ENCODE measurements at places on chromosomes 5 and 9. TPM values are rescaled to one million over a fixed set of nuclear protein-coding genes. Genes with fewer than 3 reads are reported as not detected.

NR4A3 gene
- total RNA-seq, result 112 TPM

- DNase-seq, result no peak
These were observed 134.6 kb downstream of the TTLL11 start for GRCh38 chr9:121958530-121958929.

DNA sequence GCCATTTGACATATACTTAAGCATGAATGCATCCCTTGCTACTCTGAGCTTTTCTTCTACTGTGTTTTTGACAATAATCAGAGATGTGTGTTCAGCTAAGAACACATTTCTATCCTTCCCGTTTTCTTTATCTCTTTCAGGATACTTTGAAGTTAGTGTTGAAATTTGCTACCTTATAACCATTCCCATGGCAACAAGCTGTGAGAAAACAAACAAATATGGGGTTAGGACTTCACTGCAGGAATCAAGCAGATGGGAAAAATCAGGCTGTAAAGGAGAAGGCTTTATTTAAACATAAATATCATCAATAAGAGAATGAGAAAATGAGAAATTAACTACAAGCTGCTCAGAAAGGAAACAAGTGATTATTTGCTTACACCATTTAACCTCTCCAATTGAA, 35.2 kb downstream of the ZCCHC9 start:
- no peak for DNase-seq

DNA sequence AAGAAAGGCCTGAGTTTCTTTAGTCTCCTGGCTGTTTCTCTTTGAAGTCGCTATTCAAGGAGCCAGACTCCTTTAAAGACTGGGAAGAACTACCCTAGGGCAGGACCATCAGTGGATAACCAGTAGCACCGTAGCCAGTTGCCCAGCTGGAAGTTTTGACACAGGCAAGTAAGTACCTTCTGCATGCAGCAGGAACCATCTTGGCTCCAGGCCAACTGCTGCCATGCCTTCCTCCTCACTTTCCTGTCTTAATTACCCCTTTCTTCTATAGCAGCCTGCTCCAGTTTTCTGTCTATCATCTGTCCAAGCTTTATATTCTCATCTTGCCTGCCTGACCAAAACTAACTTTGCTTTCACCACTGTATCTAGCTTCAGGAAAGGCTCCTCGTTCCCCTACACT, 149.7 kb upstream of the SV2C start:
- DNase-seq, result no peak

Data from activated CD8-positive, alpha-beta T cell treated with anti-CD3 and anti-CD28 coated beads for 36 hours (primary cell).